ENCODE measurements at places on chromosomes 4 and X.

- no peak for DNase-seq
Measured at GRCh38 chr4:24589448-24589847, 5.1 kb upstream of the DHX15 start.

- DNase-seq: no peak
Measured at GRCh38 chrX:23901060-23901459, 6.7 kb downstream of the APOO start.

GRCh38 chr4:5009796-5010195 is 9.5 kb downstream of the CYTL1 start:
- DNase-seq: no peak

DNA sequence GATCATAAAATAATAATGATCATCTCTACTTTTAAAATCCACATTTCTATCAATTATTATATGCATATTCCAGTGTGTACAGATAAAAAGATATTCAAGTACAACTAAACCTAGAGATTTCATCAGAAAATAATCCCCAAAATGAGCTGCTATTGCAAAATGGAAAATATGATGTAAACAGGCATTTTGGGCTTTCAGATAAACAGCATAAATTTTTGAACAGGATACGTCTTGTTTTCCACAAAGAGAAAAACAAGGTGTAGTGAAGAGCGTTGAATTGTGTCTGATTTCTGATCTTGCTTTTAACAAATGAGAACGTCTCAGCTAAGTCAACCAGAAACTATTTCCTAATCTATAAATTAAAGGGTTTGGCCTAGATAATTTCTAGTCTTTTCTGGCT is 349.6 kb upstream of the FTHL17 start:
- no peak for DNase-seq

DNA sequence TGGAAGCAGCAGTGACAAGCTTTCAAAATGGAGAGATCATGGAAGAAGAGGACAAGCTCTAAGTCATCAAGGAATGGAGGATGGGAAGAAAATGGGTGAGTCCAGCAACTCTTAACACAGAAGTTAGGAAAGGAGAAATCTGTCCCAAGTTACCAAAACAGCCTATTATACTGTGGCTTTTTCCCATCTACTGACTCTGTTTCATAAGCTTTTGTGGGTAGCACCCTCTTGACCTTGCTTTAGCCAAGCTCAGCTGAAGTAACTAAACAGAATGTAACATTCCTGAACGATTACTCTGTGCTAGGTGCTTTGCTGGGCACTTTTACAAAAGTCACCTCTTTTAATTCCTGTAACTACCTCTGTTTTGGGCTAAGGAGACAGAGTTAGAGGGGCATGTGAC is 54.9 kb downstream of the MAP7D2 start:
- no peak for DNase-seq

DNA sequence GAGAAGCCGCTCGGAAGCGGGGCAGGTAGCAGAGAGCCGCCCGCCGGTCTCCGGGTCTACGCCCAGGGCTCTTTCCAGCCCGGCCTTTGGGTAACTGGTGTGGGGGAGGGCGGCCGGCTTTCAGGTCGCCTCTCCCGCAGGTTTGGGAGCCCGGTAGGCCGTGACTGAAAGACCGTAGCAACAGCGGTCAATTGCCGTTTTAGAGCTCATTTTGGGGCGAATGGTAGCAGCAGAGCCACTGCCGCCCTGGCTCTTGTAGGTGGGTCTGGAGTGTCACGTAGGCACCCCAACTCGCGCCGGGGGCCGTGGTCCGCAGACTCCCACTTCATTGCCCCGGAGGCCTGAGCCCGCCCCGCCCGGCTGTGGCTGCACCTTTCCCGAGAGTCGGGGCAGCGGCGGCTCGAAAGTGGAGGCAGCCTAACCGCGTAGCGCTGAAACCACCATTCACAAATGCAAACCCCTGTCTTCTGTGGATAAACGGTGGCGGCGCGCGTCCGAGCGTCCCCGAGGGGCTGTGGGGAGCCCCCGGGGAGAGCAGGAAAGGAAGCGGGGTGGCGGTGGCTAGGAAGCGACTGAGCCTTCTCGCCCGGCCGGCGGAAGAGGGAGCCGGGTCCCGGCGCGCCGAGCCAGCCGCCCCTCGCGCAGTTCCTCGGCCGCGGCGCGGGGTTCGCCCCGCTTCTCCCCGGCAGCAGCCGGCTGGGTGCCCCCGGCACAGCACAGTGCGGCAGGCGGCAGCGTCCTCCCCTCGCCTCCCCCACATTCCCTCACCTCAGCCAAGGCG is 2185.1 kb upstream of the TENM3 start:
- no peak for DNase-seq

GRCh38 chrX:7435822-7436221 is 287.9 kb upstream of the PUDP start:
- DNase-seq: no peak

GRCh38 chrX:134513091-134513490 is 53.1 kb downstream of the HPRT1 start:
- DNase-seq: no peak

- no peak for DNase-seq
Measured at GRCh38 chrX:37712458-37712857, 26.9 kb downstream of the XK start.

- DNase-seq: no peak
Measured at GRCh38 chrX:14934423-14934822, 61.2 kb downstream of the MOSPD2 start.

DNA sequence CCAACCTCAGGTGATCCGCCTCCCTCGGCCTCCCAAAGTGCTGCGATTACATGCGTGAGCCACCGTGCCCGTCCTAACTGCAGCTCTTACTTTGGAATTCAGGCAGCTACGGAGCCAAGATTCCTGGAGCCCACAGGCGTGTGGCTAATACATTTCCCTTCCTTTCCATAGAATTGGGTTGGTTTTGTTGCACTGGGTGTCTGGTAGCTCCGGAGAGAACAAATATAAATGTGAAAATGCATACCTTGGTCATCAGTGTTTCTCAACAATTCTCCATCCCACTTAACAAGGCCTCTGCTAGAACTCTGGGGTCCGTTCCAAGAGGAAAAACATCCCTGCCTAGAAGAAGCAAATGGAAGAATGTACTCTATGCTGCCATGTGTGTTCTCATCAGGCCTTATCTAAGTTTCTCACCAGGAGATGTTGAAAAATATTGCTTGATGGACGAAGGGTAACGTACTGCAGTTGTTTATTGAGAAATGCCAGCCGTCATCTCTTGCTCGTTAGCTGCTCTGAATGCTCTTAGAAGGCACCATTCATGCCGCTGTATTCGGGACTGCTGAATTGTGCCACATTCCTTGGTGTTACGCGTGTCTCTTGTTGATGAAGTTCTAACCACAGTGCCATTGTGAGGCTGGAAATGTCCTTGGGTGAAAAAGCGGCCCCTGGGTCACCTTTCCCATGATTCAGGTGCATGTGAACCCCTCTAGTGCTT is 50.5 kb upstream of the CD99 start:
- no peak for DNase-seq

- DNase-seq: no peak
Measured at GRCh38 chr4:148405161-148405893, 36.9 kb downstream of the NR3C2 start.

GRCh38 chr4:128907981-128908380 is 98.5 kb downstream of the JADE1 start:
- DNase-seq: no peak

- DNase-seq: peak; percentile 21
Measured at GRCh38 chr4:13547485-13548041, 3.3 kb upstream of the NKX3-2 start.

Measured in effector memory CD4-positive, alpha-beta T cell (primary cell).